ENCODE measurements at places on chromosomes 3 and 15. TPM values are rescaled to one million over a fixed set of nuclear protein-coding genes. Genes with fewer than 3 reads are reported as not detected.

GRCh38 chr3:66692042-66692765 lies 191.4 kb upstream of the LRIG1 start:
- DNase-seq: no peak

- DNase-seq: no peak
Observed at GRCh38 chr3:171542976-171543375, 82.8 kb upstream of the TNIK start.

DNA sequence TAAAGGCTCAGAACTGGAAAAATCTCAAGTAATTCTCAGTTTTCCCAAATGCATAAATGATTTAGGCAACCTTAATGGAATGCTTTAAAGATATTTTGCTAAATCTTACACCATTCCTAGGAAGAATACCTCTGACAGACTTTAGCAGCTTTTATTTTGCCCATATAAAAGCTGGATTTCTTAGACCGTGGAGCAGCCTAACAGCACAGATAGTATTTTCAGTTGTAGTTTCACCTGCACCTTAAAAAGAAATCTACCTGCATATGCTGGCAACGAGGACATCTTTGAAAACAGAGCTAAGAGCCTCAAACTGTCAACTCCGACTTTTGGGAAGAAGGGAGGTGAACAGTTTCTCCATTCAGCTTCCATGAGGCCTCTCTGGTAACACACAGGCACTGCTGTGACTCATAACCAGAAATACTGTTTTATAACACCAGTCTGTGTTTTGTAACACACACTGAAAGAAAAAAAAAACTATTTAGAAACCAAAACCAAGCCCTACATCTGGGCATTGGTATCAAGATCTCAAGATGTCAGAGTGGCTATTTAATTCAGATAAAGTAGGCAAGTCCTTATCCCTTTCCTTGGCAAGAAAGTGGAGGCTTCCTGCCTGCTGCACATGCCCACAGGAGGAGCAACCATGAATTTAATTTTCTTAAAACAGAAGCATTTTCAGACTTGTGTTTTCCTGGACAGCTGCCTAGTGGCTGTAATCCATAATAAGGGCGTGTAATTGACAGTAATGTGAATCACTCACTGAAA lies 181.5 kb upstream of the ICE2 start:
- peak; percentile 26 for DNase-seq

GRCh38 chr3:132879656-132880055 lies 157.4 kb upstream of the NPHP3 start:
- no peak for DNase-seq

Gene TARS3
- total RNA-seq: 6.9 TPM

GRCh38 chr15:54082836-54083492 lies 104.7 kb downstream of the UNC13C start:
- DNase-seq: no peak

- no peak for DNase-seq
Observed at GRCh38 chr15:77436822-77437221, 16.1 kb downstream of the HMG20A start.

DNA sequence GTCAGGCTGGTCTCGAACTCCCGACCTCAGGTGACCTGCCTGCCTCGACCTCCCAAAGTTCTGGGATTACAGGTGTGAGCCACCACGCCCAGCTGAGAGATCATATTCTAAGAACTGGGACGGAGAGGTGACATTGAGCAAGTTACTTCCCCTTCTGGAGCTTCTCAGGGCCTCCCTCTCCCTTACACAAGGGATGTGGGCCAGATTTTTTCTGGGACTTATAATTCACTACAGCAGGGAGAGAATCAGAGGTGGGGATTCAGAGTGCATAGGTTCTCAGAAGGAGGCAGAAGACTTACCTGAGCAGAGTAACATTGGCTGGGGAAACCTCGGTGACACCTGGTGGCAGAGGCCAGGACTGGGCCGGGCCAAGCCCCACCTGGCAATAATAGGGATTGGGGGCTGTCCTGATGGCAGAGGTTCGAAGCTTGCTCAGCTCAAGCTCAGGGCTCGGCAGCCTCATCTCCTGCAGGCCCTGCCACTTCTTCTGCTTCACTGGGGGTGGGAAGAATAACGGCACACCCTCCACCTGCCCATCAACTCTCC lies 6.8 kb downstream of the LTK start:
- no peak for DNase-seq
